Caki2 (cell line): ENCODE measurements at places on chromosomes 5 and 9.

DNA sequence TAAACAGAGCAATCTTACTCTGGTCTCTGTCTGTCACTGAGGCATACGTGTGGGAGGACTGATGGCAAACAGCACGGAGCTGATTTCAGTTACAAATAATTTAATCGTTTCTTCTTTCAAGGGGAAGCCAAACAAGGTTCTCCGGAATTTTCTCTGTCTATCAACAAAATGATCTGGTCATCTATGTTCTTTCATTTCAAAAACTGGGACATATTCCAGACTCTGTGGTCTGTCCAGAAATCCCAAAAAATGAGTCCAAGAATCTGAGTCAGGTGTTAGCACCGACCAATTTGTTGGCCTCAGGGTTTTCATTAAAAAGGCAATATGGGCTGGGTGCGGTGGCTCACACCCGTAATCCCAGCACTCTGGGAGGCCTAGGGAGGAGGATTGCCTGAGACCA lies 69.9 kb upstream of the ZNF608 start:
- DNase-seq, result no peak

DNA sequence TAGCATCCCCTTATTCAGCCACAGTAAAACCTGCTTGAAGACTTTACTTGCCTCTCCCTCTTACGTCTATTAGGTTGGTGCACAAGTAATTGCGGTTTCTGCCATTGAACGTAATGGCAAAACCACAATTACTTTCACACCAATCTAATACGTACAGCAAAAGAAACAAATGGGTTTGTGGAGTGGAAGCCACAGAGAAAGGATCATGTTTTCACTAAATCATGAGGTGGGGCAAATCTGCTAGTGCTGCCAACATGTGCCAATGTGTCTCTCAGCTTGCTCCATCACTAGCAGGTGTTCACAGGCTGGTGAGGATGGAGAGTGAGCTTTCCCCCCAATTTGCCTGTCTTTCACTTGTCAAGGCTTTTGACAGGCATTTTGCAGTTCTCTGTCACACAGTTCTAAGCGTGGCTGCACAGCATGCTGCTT lies 15.9 kb downstream of the DMAC1 start:
- no peak for DNase-seq

DNA sequence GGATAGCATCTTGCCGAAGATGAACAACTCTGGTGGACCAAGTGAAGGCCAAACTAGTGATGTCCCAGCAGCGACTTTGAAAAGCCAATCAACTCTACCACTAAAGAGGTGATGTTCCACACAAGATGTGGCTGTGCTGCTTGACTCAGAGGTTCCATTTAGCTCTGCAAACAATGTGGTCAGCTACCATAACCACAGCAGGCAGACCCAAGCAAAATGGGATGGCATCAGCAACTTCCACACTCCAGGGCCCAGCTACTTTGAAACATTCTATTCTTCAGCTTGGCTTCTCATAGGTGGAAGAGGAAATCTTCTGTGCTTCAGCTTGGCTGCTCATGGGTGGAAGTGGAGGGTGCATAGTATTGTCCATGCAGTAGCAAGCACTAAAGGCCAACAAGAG lies 70.5 kb downstream of the IRX2 start:
- no peak for DNase-seq

DNA sequence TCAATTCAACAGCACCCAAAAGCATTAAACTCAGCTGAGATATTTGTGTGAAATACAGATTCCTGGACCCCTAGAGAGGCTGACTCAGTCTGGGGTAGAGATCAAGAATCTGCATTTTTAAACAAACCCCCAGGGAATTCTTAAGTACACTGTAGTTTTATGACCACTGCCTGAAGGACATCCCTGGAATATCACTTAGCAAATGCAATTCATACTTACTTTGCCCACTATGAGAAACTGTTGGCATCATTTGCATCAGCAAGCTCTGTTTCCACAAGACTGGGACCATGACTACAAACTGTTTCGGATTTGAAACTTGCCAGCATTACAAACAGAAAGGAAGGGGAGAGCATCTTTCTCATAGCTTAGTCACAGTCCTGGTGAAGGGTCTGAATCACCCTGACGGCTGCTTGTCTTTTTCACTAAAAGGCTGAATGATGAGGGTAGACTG lies 63.7 kb downstream of the MLLT3 start:
- peak; percentile 85 for DNase-seq

DNA sequence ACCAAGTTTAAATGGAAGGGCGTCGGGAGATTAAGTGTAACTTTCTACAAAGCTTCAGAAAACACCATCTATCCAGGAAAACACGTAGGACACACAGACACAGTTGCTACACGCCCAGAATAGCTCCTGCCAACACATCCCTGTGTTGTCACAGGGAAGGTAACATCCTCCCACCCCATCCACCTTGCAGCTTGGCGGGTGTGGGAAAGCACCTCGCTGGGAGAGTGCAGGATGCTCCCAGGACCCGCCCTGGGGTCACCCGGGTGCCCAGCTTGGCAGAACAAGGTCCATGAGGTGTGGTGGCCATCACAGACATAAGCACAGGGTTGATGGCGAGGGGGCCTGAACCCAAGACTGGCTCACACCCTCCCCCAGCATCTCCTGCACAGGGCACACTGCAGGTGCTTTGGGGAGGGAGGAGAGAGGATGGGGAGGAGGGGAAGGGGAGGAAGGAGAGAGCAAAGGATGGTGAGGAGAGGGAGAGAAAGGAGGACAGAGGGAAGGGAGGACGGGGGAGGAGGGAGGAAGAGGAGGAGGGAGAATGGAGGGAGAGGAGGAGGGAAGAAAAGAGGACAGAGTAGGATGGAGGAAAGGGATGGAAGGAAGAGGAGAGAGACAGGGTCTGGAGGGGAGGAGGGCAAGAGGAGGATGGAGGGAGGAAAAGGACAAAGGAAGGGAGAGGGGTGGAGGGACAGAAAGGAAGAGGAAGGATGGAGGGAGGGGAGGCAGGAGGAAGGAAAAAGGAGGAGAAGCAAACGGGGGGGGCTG lies 37.2 kb downstream of the GOLM1 start:
- DNase-seq, result no peak

- DNase-seq, result peak; percentile 94
Measured at GRCh38 chr5:141040093-141040770, 10.9 kb upstream of the PCDHB1 start.

DNA sequence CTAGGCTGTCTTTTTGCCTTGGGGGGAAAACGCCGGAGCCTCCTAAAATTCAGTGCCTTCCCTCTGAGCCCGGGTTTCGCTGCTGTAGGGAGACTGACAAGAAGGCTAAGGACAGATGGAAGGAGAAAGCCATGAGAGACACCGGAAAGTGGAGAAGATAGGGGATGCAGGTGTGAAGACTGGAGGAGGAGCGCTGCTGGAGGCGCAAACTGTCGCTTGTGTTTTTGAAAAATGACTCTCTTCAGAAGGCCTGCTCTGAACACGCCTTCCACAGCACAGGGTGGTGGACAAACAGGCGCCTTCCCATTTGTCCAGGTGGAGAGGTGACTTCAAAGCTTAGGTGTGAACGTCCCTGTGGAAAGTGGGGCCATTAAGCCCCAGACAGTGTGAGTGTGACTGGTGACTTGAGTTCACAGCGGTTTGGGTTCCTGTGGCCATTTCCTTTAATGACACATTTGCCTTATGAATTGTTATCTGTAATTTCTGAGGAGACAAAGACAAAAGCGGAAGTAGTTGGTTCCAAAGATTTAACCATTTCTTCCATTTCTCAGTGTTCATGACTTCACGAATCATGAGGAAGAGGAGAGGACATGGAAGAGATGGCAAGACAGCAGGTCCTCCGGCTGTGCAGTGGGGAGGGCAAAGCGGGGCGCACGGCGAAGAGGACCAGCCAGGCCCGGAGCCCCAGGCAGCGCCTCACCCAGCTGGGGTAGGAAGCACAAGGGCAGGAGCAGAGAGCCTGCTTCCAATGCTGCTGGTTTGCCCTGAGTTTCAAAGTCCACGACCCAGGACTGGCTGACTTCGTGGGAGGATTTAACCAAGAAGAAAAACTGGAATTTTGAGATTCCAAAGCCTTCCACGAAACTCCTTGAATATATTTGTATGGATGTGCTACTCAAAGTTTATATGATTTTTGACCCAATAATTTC lies 27.8 kb upstream of the SEMA4D start:
- DNase-seq, result no peak

GRCh38 chr5:25863811-25864210 lies 1174.6 kb downstream of the CDH9 start:
- no peak for DNase-seq

DNA sequence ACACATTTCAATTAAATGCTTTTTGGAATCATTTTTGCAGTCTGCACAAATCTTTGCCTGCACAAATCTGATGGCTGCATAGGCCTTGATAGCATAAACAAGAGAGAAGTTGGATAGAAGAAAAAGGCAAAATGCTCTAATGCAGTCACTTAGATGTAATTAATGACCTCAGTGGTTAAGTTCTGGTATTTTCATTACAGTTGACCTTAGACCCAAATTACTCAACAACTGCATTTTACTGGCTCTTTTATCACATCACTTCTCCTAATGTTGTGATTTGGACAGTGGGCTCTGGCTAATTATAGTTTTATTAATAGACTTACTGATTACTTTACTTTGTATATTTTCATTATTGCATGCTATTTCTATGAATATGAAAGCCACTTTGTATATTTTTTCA lies 34.3 kb downstream of the NTRK2 start:
- DNase-seq, result peak; percentile 16

GRCh38 chr9:136694163-136694871 lies 7.1 kb upstream of the AGPAT2 start:
- DNase-seq, result no peak

- no peak for DNase-seq
Measured at GRCh38 chr5:109931049-109931780, 241.5 kb downstream of the MAN2A1 start.

DNA sequence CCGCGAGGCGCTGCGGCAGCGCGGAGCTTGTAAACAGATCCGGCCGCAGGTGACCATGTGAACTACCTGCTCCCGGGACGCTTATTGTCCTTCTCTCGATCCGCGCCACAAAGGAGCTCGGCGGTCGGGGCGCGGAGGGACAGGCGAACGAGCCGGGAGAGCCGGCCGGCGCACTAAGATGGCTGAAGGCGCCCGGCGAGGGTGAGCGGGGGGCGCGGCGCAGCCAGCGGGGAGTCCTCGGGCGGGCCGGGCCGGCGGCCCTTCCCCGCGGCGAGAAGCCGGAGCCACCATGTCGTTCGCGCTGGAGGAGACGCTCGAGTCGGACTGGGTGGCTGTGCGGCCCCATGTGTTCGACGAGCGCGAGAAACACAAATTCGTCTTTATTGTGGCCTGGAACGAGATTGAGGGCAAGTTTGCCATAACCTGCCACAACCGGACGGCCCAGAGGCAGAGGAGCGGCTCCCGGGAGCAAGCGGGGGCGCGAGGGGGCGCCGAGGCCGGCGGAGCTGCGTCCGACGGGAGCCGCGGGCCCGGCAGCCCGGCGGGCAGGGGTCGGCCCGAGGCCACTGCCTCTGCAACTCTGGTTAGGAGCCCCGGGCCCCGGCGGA lies 535 bp downstream of the JMY start:
- peak; percentile 44 for DNase-seq

- no peak for DNase-seq
Measured at GRCh38 chr5:149006426-149006825, 56.4 kb downstream of the SH3TC2 start.

- DNase-seq, result no peak
Measured at GRCh38 chr5:141094481-141095262, at the start of gene PCDHB2. PCDHB2 (plus strand) TSS chr5:141094615; CDS start chr5:141094791, 176 bp downstream.

GRCh38 chr9:109780453-109781033 lies 545 bp downstream of the PALM2AKAP2 start:
- peak; percentile 13 for DNase-seq
